ENCODE measurements at places on chromosomes 6 and 20.

DNA sequence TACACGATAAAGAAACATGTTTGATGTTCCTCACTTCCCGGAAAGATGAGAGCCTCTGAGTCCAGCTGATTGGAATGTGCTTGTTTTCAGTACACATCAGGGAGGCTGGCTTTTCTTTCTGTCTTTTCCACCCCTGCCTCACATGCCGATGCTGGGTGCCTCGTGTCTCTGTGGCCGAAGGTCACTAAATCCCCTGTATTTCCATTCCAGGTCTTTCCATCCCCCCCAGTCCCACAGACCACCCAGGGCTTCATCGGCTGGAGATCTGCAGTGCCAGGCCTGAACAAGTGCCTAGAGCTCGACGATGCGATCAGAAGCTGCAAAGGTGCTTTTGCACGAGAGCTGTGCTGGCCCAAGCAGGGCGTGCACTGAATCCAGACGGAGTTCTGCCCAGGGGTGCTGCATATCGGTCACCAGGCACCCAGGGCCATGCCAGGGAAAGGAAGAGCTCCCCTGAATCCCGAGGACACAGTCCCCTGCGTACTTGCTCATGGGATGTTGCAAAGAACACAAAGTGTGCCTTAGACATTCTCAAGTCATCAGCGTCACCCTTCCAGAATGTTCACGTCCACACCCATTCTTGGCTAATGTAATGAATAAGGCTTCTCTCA, 67.9 kb downstream of the ANKRD60 start:
- DNase-seq, result no peak

DNA sequence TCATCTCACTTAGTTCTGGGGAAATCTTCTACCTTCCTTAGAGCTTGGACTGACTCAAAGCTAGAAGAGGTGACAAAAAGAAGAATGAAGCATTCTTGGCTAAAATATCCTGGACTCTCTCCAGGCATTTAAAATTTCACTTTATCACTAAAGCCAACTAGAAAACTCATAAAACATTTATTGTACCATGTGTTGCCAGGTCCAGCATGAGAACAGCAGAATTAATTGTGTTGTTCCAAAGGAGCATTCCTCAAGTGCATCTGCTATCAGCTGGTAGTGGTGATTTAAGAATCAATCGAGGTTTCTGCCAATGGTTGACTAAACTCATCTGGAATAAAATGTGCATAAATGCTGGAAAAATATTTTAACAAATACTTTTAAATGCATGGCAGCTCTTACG, 147.3 kb upstream of the SSTR4 start:
- no peak for DNase-seq

GRCh38 chr6:169811072-169811471, 59.6 kb downstream of the ERMARD start:
- no peak for DNase-seq

- no peak for DNase-seq
Measured at GRCh38 chr6:148140772-148141557, 201.7 kb upstream of the SASH1 start.

DNA sequence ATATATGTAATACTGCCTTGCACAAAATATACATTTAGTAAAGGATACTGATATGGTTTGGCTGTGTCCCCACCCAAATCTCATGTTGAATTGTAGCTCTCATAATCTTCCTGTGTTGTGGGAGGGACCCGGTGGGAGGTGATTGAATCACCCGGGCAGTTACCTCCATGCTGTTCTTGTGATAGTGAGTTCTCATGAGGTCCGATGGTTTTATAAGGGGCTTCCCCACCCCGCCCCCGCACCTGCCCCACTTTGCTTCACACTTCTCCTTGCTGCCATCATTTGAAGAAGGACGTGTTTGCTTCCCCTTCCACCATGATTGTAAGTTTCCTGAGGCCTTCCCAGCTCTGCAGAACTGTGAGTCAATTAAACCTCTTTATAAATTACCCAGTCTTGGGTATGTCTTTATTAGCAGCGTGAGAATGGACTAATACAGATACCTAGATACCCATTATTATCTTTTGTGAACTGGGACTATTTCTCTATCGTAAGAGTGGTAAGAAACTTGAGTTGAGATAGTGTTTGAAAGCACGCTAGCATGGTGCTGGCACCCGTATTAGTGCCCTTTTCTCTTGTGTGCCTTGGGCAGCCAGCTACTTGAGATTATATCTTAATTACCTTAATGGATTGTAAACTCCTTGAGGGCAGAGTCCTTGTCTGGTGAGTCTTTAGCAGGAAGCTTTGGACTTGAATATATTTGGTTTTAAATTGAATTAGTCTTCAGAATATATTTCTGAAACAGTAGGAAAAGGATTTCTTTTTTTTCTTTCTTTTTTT, 25.6 kb downstream of the TOP1 start:
- no peak for DNase-seq

DNA sequence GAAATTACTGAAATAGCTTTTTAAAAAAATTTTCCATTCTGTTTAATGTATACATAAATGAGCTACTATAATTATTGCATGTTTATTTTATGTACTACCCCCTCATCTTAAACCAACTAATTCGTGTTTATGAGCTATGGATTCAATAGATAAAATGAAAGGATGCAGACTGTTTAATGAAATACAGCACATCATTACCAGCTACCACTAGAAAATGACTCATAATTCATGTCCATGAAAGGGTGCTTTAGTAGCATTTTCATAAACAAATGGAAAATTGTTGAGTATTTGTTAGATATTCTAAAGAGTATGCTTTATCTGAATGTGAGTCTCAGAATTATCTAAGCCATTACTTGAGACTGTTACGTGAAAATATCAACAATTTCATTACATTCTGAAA, 1590.1 kb downstream of the HACE1 start:
- no peak for DNase-seq

DNA sequence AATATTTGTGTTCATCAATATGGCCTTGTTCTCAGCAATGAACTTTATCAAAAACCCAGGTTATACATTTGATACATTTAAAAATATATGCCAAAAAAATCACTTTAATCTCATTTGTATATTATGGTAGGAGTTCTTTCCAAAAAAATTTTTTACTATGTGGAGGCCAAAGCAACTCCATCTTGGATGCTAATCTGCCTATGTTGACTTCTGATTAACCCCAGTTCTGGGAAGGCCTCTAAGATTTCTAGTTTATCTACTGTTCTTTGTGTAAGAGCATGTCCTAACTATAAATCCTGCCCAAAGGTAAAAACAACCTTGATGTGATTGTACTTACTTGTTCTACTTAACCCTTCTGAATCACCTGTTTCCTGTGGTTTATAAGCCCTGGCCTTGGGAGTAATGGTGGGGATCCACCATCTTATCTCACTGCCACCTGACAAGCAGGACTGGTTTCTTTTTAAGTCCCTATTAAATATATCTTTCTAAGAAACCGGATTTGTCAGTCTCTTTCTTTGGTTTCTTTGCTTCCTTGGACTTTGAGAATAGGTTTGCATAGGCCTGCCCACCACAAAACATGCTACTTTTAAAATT, 46.7 kb downstream of the RNGTT start:
- DNase-seq, result no peak

- DNase-seq, result no peak
Measured at GRCh38 chr6:120290964-120291363, 941.4 kb upstream of the MAN1A1 start.

GRCh38 chr6:82687855-82688254, 324.2 kb downstream of the TPBG start:
- DNase-seq, result no peak

DNA sequence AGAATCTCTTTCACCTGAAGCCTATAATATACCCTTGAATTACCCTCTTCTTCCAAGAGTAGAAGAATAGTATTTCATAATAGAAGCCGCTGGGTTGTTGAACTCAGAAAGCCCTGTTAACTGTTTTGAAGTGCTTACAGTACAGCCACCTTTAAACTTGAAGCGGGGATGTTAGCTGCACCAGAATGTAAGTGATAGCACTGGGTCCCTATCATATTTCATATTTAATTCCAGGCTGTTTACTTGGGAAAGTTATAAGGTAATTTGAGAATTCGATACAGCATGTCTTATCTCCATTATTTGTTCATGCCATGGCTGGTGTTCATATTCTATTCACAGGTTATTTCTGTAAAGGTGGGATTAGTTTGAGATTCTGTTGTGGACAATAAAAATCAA, 63.5 kb upstream of the VSTM2L start:
- DNase-seq, result no peak

DNA sequence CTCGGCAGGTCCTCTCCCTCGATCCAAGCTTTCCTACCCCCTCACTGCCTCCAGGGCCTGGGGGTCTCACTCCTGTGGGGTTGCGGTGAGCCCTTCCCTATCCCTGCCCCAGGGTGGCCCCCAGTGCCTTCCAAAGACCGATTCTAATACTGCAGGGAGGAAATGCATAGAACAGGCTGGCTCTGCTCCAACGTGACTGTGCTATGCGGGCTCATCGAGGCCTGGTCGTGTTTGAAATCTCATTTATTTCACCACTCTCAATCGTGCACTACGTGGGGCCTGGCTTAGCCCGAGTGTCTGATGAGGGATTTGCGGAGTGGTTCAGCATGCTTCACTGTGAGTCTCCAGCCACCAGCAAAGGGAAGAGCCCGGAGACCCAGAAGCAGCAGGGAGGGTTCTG, 60.9 kb downstream of the CDH4 start:
- DNase-seq, result no peak

DNA sequence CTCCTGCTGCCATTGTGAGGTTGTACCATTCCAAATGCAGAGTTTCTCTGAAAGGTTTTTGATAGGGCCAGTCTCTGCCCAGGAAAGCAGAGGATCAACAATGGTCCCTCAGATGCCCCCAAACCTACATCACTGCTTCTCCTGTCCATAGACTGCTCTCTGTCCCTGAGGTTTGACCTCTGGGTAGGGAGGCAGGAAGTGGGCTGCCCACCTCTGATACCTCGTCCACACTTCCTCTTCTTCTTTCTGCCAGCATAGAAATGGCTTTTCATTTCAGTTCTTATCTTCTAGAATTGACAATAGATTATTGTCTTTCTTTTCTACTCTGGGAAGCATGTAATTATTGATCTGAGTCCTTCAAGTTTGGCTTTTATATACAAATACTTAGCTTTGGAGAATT, 170.6 kb downstream of the TRMT11 start:
- no peak for DNase-seq

GRCh38 chr20:60327971-60328660, 369.9 kb downstream of the CDH26 start:
- DNase-seq, result no peak

- DNase-seq, result no peak
Measured at GRCh38 chr6:146905181-146905704, 299.0 kb upstream of the STXBP5 start.

GRCh38 chr6:148790817-148791216, 44.0 kb downstream of the UST start:
- no peak for DNase-seq

GRCh38 chr20:22425344-22426295, 158.8 kb downstream of the FOXA2 start:
- DNase-seq, result no peak

DNA sequence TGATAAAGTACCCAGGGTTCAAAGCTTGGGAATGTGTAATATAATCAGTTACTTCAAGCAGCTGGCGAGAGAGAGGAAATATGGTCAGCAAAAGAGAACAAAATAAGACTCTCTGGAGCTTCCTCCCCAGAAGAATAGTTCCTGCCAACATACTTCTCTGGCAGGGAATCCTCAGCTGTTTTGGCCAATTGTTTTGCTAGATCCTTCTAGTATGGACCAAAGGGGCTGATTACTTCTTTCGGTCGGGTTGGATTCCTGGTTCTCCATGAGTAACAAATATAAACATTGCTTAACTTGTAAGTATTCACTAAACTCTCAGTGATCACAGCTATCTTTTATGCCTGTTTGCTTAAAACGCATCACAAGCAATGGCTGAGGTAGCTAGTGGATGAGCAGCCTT, 31.4 kb upstream of the FBXO9 start:
- no peak for DNase-seq

GRCh38 chr20:17612287-17612991, 42.6 kb downstream of the DSTN start:
- no peak for DNase-seq

GRCh38 chr20:35739294-35740163, 2.5 kb downstream of the RBM39 start:
- no peak for DNase-seq

DNA sequence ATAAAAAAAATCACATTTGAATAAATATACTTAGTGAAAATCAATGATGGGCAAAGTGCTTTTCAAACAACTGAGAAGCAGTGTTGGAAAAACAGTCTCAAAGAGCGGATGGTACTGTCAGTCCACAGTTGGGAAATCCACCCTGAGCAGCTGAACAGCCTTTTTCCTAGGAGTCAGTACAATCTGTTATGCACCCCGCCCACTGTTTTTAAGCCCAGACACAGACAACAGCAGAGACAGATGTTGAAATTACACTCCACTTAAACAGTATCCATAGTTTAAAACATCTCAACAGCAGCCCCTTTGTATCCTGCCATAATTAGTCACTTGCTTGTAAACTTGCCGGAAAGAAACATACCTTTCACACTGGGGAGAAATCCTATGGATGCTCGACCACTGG, 372 bp downstream of the KIAA0408 start:
- DNase-seq, result no peak

DNA sequence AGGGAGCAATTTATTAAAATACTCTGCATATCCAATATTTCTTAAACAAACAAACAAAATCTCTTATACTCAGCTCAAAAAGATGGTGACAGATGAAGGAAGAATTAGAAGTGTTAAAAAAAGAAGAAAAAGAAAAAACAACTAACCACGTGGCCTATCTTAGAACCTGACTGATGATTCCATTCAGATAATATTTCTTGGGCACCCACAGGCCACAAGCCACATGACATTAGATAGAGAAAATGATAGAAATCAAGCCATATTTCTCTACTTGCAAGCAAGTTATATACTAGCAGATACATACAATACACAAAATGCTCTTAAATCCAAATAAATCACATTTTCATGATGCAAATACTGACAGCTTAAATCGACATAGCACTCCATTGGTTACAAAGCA, 14.5 kb upstream of the RAMACL start:
- no peak for DNase-seq

DNA sequence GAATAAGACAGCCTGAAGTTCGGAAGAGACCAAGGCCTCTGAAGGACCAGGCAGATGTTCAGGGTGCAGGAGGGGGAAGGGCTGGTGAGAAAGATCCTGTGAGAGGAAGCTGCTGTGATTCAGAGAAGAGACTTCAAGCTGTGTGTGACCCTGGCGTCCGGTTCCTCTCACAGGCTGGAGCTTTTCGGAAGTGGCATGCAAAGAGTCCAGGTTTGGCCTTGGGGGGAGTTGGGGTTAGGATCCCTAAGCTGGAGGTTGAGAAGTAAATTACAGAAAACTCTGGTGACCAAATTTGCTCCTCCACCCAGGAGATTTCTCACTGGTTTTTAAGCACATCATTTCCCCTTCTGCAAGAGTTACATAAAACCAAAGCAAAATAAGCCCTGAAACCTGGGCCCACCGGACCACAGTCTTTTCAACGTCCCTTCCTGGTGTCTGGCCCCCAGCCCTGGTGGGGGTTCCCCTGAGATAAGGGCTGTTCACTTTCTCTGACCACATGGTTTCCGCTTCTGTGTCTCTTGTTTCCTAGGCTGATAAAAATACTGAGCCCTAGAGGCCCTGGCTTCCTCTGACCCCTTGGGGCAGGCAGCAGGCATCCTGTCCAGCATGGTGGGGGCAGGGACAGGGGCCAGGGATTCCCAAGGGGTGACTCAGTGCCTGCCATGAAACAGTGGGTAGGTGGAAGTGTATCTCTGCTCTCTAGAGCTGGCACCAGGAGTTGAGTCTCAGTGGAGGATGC, 12.0 kb upstream of the LTA start:
- no peak for DNase-seq

All from stimulated activated CD4-positive, alpha-beta T cell treated with anti-CD3 and anti-CD28 coated beads, Interleukin-15, amount 100 ng/mL, for 1 hour (primary cell).